ENCODE measurements at places on chromosomes 5 and 9.

GRCh38 chr5:131303537-131303936 is 39.7 kb downstream of the CDC42SE2 start:
- no peak for DNase-seq

GRCh38 chr9:33273266-33273971 is 8.6 kb downstream of the CHMP5 start:
- DNase-seq = no peak

DNA sequence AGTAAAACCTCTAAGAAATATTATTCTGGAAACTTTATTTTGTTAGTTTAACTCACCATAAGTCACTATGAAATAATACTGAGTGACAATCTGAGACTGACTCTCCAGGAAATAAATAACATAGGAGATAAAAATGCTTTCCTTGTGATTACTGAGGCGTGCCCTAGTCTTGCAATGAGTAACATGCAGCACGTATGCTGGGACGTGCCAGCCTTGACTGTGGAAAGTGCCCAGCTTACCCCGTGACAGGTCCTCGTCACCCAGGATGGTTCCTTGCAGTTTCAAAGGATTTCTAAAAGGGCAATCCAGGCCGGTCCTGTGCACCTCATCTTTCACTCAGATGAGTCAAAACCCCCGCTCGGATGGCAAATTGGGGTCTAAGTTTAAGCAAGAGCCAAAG is 720.8 kb upstream of the ADAMTS16 start:
- DNase-seq = no peak

- DNase-seq = no peak
Measured at GRCh38 chr5:163350083-163350482, 87.3 kb upstream of the CCNG1 start.

DNA sequence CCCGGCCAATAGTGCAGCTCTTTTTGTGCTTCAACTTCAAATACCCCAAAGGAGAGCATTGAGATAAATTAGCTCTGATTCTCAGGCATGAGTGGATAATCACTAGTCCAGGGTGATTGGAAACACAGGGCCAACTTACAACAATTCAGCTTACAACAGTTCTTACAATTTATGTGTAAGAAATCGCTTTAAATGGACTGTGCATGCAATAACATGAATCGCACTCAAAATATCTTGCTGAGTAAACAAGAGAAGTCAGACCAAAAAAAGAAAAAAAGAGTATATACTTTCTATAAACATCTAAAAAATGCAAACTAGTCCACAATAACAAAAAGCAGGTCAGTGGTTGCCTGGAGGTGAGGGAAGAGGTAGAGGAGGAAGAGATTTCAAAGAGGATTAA is 150.6 kb upstream of the EDIL3 start:
- no peak for DNase-seq

DNA sequence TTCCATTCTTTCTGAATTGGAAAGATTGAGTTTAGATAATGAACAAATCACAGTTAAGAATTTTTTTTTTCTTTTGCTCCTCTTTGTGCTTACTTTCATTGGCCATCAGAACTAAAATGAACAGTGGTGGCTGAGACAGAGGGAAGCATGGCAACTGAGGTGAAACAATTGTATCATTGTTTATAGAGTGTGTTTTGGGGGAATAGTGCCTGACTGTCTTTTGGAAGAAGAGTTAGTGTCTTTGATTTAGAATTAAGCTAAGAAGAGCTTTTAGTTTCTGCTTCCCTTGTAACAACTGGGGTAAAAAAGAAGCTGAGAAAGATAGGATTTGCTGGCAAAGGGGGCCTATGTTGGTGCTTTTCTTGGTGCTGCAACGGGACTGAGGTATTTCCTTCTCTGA is 24.0 kb downstream of the HSD17B4 start:
- DNase-seq = no peak

- no peak for DNase-seq
Measured at GRCh38 chr9:38343037-38343436, 49.5 kb upstream of the ALDH1B1 start.

DNA sequence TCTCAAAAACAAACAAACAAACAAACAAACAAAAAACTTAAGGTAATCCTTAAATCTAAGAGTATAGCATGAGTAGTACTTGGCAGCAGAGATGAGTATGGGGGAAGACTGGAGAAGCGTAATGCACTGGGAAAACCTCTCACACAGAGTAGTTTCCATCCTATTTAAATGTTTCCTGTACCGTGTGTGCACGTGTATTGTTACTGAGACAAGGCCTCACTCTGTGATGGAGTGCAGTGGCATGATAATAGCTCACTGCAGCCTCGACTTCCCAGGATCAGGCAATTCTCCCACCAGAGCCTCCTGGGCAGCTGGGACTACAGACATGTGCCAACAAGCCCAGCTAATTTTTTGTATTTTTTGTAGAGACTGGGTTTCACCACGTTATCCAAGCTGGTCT is 2.9 kb downstream of the UIMC1 start:
- DNase-seq = no peak

DNA sequence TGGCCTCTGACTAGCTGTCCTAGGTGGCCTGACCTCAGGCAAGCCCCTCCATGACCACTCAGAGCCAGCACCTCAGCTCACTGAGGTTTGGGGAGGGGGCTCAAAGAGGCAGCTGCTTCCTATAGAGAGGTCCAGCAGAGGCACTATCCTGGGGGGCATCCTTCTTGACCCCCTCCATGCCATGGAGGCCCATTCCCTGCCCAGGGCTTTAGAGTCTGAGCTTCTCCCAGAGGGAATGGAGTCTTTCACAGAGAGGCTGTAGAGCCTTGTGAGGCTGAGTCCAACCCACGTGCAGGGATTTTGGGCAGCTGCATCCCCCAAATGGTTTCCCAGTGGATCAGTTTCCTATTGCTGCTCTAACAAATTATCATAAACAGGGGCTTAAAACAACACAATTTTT is 16.9 kb downstream of the IRF1 start:
- DNase-seq = no peak

- DNase-seq = peak; percentile 28
Measured at GRCh38 chr5:177303121-177303924, at the start of the genes PRELID1 and RAB24. PRELID1 (plus strand) TSS chr5:177303799; CDS start chr5:177303986, 187 bp downstream. RAB24 (minus strand) TSS chr5:177303719; CDS start chr5:177303288, 431 bp downstream.

DNA sequence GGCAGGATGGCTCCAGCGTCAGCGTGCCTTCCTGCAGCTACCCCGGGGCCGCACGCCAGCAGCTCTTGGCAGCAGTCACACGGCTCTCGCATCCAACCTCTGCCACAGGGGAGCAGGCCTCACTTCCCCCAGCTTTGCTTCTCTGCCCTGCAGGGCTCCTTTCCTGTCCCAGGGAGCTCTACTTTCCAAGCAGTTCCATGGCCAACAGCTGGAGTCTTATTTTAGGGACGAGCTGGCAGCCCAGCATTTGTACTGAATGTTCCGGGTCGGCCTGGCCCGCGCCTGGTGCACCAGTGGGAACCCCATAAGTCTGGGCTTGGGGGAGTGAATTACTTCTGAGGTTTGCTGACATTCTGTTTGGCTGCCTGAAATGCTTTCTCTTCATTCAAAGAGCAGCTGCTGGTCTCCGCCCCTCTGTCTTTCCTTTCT is 34.6 kb downstream of the GADD45G start:
- DNase-seq = no peak

DNA sequence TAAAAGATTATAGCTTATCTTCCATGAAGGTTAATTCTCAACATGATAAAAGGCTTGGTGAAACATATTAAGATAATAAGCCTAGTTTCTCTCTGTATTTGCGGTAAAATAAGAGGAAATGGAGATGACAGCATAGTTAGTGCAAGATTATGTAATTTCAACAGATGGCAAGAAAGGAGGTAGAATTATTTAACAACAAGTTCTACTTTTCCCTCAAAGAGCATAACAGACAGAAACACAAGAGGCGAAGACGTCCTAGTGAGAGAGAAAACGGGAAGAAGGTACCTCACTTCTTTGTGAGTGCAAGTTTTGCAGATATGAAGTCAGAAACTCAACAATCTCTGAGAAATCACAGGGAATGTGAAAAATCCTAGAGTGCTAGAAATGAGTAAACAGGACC is 144.8 kb upstream of the ADCY2 start:
- DNase-seq = no peak

- no peak for DNase-seq
Measured at GRCh38 chr5:158565017-158565789, 534.5 kb downstream of the EBF1 start.

GRCh38 chr9:79289856-79290255 is 281.9 kb upstream of the TLE4 start:
- no peak for DNase-seq

DNA sequence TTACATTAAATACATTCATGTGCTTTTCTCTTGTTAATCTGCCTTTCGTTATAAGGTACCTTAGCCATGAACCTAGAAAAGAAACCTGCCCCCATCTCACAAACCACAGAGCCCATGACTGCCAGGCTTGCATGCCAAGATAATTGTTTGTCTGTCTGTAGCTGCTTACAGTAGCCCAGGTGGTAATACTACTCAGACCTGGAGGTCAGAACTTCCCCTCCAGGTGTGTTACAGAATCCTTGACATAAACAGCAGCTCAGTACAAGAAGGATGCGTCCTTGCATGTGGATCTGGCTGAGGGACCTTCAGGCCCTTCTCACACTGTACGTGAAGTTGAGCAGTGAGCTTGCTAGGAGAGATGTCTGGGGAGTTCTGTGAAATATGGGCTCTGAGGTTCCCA is 291.4 kb downstream of the CSNK1G3 start:
- no peak for DNase-seq

Data from NCI-H2029 treated with DMSO at 0.1 percent for 48 hours (cell line).